GM12864 (cell line): ENCODE measurements at places on chromosomes 16 and 17.

DNA sequence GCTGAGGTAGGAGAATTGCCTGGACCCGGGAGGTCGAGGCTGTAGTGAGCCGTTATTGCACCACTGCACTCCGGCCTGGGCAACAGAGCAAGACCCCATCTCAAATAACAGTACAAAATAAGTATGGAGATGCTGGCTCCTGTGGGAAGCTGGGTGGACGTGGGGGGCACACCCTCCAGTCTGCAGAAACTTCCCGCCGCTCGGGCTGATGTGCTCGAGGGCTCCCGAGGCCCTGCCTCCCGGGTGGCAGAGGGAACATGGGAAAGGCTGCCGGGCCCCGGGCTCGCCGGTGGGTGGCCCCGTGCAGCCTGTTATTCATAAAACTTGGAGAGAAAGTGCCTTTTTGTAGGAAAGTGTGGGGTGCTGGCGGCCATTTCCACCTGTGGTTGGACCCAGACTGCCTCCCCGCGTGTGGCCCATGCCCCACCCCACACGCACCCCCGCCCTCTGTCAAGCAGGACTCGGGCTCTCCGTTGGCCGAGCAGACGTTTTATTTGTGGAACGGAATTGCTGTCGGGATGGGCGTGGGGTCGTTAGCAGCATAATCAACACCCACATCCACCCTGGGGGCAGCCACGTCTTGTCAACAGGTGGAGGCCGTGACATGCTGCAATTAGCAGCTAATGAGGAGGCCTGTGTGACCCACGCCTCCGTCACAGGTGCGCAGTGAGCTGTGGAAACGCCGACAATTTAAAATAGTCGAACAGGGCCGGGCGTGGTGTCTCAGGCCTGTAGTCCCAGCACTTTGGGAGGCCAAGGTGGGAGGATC lies 7.4 kb upstream of the CIAO3 start:
- DNase-seq = no peak

GRCh38 chr16:69003500-69003899 lies 102.0 kb upstream of the HAS3 start:
- no peak for DNase-seq

- no peak for DNase-seq
Measured at GRCh38 chr17:29292071-29292991, 1.6 kb downstream of the NUFIP2 start.

DNA sequence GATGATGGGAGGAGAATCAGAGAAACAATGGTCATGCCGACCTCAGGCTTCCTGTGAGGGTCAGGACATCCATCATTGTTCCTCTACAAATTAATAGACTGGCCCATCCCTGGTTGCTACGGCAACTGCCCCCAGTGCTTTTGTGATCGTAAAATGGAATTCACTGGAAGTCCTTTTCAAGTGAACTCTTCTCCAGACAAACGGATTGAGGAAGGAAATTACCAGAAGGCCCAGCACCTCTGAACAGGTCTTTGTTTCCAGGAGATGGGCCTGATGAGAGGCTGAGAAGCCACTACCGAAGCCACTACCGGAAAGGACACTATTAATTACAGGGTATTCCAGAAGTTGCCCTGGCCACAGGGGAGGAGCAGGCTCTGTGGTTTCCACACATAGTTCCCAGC lies 126.0 kb downstream of the MGAT5B start:
- DNase-seq = no peak

DNA sequence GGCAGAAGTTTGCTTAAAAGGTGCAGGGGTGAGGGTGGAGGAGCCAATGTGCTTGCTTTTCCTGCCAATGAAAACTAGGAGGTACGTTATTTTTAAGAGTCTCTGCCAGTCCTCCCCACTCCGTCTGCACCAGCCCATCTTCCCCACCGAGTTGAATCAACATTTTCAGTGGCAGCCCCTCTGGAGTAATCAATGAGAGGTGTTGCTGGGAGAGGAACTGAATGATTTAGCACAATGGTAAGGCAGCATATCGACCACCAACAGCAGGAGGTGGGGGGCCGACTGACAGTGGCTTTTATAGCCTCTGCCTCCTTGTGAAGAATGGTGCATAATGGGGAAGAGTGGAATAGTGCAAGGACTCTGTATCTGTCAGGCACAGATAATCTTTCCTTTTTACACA lies 1465.0 kb upstream of the GOT2 start:
- no peak for DNase-seq

GRCh38 chr16:68236826-68237242 lies 907 bp upstream of the ESRP2 start:
- no peak for DNase-seq

DNA sequence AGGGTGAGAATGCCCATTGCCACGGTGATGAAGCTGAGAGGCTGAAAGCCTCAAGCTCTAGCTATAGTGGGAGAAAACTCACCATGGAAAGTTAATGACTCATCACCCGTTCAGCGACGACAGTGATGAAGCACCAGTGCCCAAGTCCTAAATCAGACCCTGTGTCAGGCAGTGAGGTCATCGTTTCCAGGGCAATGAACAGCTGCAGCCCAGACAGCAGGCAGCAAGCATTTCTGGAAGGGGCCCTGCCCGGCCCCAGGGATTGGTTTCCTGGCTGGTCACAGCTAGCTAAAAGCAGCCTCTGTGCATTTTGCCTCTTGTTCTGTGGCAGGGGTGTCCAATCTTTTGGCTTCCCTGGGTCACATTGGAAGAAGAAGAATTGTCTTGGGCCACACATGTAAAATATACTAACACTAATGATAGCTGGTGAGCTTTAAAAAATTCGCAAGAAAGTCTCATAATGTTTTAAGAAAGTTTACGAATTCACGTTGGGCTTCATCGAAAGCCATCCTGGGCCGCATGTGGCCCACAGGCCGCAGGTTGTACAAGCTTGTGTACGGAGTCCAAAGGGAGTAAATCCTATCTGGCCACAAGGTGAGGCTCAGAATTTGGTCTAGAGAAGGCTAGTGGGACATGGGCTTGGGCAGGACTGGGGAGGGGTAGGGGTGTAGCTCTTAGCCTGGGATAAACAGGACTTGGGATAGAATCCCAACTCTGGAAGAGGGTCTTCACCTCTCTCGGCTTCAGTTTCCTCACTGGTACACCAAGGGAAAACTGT lies 40.6 kb downstream of the MIS12 start:
- DNase-seq = no peak

DNA sequence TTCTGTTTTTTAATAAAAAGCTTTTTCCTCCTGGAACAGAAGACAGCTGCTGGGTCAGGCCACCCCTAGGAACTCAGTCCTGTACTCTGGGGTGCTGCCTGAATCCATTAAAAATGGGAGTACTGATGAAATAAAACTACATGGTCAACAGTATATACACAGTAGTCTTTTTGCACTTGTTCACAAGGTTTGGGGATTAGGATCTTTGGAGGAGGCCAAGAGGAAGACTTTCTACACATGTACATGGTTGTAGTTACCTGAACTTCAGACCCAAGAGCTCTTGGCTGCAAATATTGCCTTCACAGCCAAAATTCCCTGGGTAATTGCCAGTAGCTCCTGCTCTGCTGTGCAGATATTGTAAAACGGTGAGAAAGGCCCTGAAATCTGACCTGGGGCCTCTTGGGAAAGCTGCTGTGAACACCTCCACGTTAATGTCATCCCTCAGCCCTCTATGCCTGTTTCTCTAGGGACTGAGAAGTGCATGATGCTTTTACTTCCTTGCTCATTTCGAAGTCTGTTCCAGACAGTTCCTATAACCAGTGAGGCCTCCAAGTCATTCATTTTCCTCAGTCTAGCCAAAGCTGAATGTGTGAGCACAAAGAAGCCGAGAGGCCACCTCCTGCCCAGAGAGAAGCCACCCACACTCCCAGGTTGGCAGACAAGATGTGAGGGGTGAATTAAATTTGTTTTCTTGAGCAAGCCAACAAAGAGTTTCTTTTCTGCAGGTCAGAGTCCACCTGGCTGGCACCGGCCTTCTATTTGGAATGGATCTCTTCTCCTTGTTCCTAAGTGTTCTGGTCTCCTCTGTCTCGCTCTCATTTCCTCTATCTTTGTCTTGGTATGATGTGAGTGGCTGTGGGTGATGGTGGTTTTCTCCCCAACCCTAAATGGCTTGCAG lies 15.9 kb downstream of the ANKRD40 start:
- DNase-seq = no peak

DNA sequence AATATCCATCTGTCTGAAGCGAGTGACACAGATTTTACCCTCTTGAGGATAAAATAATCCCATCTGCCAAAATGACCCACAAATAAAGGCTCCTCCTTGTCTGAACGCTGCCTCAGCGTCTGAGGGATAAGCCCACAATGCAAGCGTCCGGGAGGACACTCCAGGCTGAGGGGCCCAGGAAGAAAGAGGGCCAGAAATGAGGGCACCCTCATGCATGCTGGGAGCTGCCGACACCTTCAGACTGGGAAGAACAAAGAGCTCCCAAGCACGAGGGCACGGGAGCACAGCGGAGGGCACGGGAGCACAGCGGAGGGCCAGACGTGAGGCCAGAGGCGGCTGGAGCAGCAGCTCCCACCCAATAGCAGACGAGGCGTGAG lies 126.9 kb downstream of the ZNF778 start:
- no peak for DNase-seq

- DNase-seq = no peak
Measured at GRCh38 chr16:87686697-87687096, 79.1 kb downstream of the KLHDC4 start.

DNA sequence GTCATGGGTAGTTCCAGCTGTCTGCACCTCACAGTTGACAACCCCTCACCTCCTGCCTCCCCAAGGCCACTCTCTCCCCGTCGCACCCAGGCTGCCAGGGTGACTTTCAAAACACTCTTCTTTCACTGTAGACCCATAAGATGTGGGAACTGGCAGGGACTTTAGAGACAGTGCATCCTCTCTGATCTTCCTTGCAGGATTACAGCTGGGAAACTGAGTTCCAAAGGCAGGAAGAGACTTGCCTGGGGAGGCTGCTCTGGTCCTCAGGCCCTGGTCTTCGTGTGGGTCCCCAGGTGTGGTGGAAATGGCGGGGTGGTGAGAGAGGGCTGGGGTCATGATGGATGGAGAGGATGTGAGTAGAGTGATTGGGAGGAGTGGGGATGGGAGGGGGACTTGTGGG lies 21.9 kb upstream of the NKD1 start:
- DNase-seq = no peak

- DNase-seq = peak; percentile 13
Measured at GRCh38 chr17:72556944-72557826, 436.4 kb downstream of the SOX9 start.

DNA sequence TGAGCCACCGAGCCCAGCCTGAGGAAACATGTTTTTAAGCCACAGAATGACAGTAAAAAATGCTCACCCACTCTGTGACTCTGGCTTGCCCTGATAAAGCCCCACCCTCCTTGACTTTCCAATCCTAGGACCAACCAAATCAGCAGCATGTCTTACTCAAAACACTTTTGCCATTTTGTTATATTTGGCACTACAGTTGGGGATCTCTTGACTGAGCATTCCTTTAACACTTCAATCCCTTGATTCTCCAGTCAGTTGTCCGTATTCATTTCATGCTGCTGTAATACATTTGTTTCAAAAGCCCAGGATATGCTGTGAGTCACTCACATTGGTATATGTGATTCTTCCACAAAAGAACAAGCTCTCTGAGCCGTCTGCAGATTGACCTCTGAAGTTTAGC lies 8.2 kb downstream of the MYH3 start:
- DNase-seq = no peak
